Activated T-helper 17 cell treated with anti-CD3 and anti-CD28 coated beads, Interleukin-2, amount 50 U/mL, for 72 hours (primary cell): ENCODE measurements at places on chromosomes 7 and 10. TPM values are rescaled to one million over a fixed set of nuclear protein-coding genes. Genes with fewer than 3 reads are reported as not detected.

- no peak for ATAC-seq
These were observed 723.4 kb downstream of the PARD3 start for GRCh38 chr10:34091635-34092195.

DNA sequence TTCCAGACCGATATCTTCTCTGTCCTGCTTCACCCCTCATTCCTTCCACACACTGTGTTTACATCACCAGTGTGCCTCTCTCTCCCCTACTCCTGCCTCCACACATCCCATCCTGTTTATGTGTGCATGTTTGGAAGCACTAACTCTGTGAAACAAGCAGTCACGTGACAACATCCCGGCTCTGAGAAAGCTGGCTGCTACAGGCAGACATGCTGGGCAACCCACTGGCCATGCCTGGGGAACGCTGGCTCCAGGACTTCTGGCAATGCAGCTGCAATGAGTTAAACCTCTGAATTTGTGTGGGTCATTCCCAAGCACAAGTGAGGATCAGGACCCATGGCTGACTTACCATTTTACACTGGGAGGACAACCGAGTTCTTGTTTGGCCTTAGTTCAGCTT lies 74.0 kb downstream of the WNT2 start:
- no peak for ATAC-seq

- no peak for ATAC-seq
These were observed 225.8 kb downstream of the MAD1L1 start for GRCh38 chr7:2006921-2007381.

DNA sequence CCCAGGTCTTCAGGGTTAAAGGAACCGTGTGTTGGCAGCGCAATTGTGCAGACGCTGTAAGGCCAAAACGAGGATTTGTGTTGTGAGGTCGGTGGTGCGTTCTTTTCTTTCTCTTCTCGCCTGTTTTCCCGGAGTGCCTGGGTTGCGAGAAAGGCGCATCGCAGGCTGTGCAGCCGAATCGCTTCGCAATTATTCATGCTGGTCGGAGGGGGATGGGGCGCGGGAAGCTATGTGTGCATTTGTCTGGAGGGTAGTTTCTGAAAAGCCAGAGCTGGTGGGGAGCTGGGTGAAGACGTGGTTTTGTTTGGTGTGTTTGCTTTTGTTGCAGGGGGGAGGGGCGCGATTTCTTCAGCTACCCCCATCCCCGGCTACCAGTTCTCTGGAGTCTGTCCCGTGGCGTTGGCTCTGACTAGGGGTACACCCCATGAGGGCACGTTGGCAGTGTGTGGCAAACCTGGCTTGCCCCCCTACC lies 2.1 kb downstream of the MXI1 start:
- ATAC-seq = peak; percentile 12

The ATP6V0A4 gene
- 5.5 TPM for total RNA-seq

The TMEM236 gene
- total RNA-seq = 0.30 TPM
